Effector memory CD4-positive, alpha-beta T cell (primary cell): ENCODE measurements at places on chromosomes 11 and 22.

GRCh38 chr11:73531386-73531785 is 66.5 kb downstream of the FAM168A start:
- no peak for DNase-seq

DNA sequence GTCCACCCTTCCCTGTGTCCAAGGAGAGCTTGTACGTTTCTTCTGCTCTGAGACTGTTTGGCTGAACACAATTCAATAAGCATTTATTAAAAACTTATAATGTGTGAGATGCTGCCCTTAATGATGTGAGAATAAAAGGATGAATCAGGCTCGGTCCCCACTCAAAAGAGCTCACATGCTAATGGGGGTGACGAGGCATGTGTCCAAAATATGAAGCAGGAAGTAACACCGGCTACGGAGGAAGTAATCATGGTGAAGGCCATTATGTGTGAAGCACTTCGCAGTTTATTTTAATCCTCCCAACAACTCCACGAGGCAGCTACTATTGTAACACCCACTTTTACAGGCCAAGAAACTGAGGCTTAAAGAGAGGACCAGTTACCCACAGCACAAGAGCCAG is 3.4 kb upstream of the RASD2 start:
- DNase-seq: no peak

DNA sequence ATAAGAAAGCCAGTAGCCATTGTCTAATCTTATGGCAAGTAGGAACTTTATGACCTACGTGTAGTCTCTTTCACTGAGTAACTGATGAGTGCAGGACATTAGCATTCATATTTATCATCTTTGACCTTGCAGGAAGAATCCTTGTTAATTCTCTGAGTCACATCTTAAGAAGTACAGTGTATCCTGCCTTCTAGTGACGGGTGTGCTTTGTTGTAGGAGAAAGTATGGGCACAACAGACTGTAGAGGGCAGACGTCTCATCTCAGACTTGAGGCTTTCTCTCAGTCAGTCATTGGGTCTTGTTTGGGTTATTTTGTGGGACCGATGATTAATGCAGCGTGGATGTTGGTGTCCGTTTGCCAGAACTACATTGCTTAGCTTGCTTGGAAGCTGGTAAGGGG is 6.8 kb downstream of the RNF214 start:
- no peak for DNase-seq

- no peak for DNase-seq
Observed at GRCh38 chr22:21052715-21053459, 7.1 kb downstream of the LRRC74B start.

DNA sequence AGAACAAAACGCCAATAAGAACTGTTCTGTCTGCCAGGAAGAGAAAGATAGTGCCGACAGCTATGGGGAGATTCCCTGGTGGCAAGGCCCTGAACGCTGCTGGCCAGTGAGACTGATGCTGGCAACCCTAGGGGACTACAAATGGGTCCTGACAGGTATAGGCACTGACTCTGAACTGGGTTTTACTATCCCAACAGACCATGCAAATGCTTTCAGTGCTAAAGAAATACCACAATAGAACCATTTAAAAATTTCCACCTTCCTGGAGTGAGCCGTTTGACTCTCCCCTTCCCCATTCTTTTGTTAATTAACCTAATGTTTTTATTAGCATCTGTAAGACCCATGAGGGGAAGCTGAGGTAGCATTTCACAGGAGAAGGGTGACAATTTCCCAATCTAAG is 25.7 kb downstream of the USP28 start:
- no peak for DNase-seq

DNA sequence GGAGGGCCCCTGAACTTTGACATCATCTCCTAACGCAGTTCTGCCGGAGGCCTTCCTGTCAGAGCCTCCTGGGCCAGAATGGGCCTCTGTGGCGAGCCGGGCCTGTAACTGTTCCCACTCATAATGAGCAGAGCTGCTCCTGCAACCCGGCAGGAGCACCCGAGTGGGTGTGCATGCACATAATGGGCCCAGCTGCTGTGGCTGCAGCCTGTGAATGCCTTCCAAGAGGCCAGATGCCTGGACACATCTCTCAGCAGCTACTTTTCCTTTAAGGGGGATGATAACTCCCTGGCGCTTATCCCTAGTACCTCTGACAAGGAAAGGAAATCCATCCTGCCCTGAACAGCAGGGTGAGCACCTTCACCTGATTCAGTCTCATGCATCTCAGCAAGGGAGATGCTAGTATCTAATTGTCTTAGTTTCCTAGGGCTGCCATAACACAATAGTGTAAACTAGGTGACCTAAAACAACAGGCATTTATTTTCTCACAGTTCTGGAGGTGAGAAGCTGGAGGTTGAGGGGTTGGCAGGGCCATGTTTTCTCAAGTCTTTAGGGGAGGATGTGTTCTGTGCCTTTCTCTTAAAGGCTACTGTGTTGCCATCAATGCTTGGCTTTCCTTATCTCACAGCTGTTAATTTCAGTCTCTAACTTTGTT is 120.5 kb downstream of the TEAD1 start:
- DNase-seq: no peak

GRCh38 chr11:14619603-14620531 is 23.7 kb upstream of the PDE3B start:
- no peak for DNase-seq

GRCh38 chr22:25765016-25765367 is 23.0 kb downstream of the MYO18B start:
- no peak for DNase-seq

DNA sequence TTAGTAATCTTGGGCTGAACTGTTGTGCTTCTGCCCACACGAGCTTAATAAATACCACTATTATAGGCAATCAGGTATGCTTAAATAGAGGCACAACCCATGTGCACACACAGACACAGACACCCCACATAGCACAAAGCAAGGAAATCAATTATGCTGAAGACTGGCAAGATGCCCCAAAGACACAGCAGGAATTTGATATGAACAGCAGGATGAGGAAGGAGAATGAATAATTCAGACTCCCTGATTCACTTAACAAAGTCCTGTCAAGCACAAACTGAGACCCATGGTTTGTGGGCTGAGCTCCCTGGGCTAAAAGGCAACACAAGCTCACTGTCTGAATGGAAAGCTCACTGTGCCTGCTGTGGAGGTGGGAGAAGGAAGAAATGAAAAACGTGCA is 42.5 kb downstream of the RBFOX2 start:
- DNase-seq: no peak

DNA sequence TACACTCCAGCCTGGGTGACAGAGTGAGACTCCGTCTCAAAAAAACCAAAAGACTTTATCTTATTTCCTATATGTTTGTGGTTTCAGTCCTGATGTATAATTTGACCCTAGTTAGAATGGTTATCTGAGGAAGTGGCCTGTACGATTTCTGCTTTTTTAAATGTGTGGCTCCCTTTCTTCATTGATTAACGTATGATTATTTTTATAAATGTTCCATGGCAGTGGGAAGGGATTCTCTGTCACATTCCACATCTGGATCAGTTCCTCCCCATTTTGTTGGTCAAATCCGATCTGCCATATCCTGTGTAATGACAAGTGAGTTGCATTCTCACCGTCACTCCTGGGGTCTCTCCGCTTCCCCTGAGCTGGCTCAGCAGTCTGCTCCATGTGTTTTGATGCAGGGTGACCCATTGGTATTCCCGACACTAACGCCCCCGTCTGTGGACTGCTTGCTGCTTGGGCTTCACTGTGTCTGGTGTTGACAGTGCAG is 20.3 kb downstream of the NEAT1 start:
- no peak for DNase-seq

GRCh38 chr11:46522682-46523281 is 71.0 kb downstream of the AMBRA1 start:
- no peak for DNase-seq

GRCh38 chr11:27496461-27496860 is 10.1 kb downstream of the LIN7C start:
- DNase-seq: no peak

- no peak for DNase-seq
Observed at GRCh38 chr11:100865443-100866065, 178.5 kb downstream of the ARHGAP42 start.

GRCh38 chr11:8313504-8314090 is 49.9 kb upstream of the LMO1 start:
- DNase-seq: no peak

DNA sequence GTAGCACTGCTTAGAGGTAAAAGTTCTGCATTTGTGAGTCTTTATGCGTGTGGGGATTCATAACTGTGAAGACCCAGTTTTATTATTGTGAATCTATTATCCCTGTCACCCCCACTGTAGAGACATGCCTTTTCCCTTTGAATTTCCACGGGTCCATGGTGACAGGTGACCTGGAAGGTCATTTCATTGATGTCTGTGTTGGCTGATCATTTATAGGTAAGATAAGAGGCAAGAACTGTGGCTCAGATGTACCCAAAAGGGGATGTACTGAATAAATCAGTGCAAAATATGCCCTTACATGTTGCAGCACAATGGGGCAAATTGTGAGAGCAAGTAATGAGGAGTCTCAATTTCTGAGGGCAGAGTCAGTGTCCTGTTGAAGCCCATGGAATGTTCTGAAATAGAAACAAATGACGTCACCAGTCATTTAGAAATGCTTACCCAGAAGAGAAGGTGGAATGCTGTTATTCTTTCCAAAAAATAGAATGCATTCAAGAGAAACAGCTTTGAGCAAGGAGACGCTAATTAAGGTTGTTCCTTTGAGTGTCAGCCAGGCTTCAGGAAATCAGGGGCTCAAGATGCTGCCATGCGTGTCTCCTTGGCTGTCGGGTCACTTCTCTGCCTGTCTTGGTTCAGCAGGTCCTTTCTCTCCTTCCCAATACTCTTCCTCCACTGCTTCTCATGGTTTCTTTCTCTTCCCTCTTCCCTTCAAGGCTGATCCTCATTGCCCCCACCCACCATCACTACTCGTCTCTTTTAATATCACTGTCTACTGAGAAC is 118.7 kb upstream of the E2F8 start:
- DNase-seq: no peak

DNA sequence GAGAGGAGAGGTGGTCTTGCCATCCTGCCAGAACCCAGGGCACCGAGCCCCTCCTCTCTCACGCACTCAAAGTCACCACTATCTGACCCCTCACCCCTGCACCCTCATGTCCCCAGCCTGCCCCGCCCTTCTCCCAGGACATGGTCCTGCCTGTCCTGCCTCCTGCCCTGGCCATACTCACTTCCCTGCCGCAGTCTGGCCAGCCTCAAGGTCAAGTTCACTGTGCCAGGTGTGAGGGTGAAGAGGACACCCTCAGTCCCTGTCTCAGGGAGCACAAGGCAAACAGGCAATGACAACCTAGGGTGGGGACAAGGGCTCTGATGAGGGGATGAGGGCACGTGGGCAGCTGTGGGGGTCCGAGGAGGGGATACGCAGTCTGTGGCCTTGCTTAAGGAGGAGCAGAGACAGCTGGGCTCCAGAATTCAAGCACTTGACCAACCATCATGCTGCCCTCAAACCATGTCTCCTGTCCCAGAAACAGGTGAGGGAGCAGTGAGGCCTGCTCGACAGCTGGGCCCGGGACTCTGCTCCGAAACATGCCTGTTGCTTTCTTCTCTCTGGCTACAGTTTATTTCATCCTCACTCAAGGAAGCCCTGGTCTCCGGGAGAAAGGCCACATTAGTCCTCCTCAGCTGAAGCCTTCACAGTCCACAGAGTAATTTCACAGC is 36.6 kb downstream of the PDGFB start:
- DNase-seq: no peak

DNA sequence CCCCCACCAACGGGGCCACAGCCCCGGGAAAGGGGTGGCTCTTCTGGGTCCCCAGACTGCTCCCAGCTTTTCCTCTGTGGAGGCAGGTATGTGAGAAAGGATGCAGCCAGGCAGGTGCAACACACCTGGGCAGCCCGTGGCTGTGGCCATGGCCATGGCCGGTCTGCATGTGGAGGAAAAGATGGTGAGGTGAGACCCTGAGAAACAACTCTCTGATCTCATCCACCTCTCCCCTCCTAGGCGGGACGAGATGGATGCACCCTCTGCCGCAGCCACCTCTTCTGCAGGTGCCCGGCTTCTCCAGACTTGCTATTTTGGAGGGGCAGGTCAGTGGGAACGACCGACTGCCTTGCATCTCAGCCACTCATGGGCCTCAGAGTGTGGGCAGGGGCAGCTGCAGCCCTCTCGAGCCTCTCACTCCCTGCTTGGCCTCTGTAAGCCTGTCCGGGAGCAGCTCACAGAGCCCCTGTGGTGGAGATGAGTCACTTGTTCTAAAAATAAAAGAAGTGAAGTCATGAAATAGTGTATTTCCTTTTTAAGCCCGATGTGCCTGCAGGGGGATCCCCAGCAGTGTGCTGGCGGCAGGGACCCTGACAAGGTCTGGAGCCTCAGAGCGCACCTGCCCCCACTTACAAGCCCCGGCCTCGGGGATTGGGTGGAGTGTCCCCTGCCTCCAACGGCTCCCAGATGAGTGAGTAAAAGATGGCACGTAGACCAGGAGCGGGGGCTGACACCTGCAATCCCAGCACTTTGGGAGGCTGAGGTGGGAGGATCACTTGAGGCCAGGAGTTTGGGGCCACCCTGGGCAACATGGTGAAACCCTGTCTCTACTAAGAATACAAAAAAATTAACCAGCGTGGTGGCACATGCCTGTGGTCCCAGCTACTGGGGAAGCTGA is 10.7 kb downstream of the SMIM38 start:
- no peak for DNase-seq

- DNase-seq: no peak
Observed at GRCh38 chr22:20243176-20243536, 25.0 kb downstream of the RTN4R start.

GRCh38 chr11:44905131-44905866 is 45.4 kb downstream of the TP53I11 start:
- no peak for DNase-seq

DNA sequence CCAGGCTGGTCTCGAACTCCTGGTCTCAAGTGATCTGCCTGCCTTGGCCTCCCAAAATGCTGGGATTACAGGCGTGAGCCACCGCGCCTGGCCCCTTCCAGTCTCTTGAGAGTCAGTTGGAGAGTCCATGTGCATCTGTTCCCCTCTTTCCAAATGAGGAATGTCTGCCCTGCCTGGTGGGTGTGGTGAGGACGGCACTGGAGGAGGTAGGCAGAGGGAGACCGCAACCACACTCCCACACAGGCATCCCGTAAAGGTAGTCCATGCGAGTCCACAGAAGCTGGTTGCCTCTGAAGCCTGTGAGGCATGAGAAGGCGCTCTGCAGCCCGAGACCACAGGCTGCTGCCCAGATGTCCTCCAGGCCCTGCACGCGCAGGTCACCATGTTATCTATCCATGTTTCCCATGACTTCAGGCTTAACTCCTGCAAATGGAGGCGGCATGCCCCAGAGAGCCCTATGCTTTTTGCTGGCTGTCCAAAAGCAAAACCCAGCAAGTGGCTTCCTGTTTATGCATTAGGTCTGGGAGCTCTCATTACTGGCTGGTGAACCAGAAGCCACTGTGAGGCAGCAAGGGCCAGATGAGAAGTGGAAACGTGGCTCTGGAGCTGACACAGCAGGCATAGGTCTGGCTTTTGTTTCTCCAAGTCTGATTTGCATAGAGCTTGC is 43.4 kb downstream of the GRIK4 start:
- DNase-seq: no peak

- no peak for DNase-seq
Observed at GRCh38 chr11:1129143-1129610, 28.6 kb upstream of the MUC5AC start.
